NCI-H226 (cell line): ENCODE measurements at places on chromosomes 5 and 9.

- DNase-seq: peak; percentile 89
Observed at GRCh38 chr5:154309371-154309745, 118.8 kb downstream of the GALNT10 start.

GRCh38 chr5:90134381-90134780 lies 275.2 kb downstream of the CETN3 start:
- DNase-seq: no peak

- no peak for DNase-seq
Observed at GRCh38 chr5:135236228-135236907, 162.7 kb downstream of the MACROH2A1 start.

DNA sequence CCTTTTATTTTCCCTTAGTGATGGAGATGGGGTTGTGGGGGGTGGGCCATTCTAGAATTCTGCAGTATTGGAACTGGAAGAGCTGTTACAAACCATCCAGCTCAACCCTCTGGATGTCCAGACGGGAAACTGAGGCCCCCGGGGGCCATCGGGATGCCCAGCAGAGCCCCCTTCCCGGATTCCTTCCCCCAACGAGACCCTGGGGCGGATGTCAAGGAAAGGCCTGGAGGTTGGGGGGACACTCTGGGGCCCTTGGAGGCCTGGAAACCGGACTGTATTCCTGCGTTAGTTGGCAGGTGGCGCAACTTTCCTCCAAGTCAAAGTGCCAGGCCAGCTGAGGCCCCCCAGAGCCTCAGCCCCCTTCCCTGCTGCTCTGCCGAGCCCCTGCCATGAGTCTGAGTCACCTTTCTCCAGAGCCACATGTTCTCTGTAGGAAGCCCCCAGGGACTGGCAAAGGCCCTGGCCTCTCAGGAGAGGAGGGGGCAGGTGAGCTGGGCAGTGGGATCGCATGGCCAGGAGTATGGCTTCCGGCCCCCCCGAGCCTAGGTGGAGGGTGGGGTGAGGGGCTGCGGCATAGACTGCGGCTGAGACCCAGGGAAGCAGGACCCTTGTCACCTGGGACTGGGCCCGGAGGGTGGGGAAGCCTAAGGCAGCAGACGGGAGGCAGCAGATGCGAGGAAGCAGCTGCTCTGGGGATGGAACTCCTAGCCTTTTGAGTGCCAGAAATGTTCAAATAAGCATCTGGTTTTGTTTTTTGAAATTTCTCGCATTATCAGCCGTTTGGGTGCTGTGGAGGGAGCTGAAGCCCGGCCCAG lies 17.8 kb upstream of the FIBCD1 start:
- no peak for DNase-seq

DNA sequence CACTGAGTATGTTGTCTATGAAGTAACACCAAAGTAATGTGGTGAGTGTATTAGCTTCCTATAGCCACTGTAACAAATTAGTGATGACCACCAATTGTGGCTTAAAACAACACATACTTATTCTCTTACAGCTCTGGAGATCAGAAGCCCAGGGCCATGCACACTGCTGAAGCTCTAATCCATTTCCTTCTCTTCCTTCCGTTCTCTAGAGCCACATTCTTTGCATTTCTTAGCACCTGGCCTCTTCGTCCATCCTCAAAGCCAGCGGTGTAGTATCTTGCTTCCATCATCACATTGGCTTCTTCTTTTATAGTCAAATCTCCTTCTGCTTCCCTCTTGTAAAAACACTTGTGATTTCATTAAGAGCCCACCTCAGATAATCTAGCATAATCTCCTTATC lies 230.3 kb upstream of the RFX3 start:
- no peak for DNase-seq

DNA sequence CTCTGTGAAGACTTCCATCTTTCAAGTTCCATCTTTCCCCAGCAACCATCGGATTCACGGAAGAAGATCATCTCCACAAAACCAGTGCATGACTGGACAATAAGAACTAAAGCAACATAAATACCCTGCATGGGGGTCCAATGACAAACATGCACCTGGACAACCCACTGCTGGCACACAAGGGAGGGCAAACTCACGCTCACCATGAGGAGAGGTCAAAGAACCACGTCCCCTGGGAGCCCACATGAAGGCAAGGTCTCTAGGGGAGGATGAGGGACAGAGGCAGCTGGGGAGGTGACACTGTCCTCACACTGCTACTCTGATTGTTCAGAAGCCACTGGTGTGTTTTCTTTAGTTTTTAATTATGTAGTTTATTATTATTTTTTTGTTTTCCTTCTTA lies 190.8 kb downstream of the MED10 start:
- no peak for DNase-seq

- DNase-seq: no peak
Observed at GRCh38 chr9:94079236-94079635, 5.0 kb upstream of the PTPDC1 start.

DNA sequence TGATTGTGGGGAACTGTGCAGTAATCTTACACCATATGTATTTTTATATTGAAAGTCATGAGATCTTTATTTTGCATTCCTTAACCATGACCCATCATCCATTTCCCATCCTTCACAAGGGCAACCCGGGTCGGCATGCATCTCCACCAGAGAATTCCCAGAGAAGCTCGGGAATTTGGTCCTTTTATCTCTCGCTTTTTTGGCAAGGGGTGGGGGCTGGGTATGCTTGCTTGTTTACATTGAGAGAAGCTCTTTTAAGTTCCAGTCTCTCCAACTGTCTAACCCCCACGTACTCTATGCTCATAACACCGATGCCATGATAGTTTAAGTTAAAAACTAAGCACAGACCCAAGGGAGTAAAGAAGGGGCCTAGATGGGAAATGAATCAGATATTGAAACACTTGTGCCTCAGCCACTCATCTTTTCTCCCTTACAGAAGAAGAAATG lies 109.9 kb upstream of the NFIB start:
- DNase-seq: peak; percentile 89

- no peak for DNase-seq
Observed at GRCh38 chr9:68627594-68627993, 77.4 kb upstream of the PIP5K1B start.

- peak; percentile 32 for DNase-seq
Observed at GRCh38 chr5:122565331-122565730, 209.5 kb upstream of the SNX2 start.

DNA sequence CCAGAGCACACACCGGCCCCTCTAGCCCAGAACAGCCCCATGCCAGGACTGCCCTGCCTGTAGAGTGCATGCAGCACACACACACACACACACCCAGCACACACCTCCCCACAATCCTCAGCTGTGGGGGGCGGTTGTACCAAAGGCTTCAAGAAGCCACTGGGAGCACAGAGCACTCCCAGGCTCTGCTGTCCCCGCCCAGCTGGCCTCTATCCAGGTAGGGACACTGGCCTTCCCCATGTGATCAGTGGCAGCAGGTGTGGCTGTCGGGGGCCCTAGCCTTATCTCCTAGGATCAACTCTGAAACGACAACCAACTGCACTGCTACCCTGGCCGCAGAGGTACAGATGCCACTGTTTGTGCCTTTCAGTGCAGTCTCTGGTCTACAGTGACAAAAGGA lies 2.0 kb downstream of the ANAPC2 start:
- no peak for DNase-seq

- DNase-seq: no peak
Observed at GRCh38 chr5:151036556-151036955, 16.2 kb downstream of the GPX3 start.

- DNase-seq: peak; percentile 62
Observed at GRCh38 chr5:150107909-150108447, 21.6 kb upstream of the CSF1R start.

DNA sequence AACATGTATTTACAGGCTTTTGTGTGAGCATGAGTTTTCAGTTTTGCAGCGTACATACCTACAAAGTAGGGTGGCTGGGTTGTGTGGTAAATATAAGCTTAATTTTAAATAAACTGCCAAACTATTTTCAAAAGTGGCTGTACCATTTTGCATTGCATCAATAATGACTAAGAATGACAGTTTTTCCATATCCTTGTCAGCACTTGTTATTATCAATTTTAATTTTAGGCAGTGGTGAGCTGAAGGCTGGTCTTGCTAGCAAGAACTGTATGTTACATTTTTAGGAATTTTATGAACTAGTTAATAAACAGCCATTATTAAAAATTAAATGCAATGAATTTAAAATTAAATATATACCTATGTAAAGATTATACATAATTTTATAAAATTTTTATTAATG lies 6.6 kb downstream of the SNX2 start:
- DNase-seq: no peak

GRCh38 chr5:9440517-9440916 lies 105.4 kb downstream of the SEMA5A start:
- DNase-seq: peak; percentile 52

DNA sequence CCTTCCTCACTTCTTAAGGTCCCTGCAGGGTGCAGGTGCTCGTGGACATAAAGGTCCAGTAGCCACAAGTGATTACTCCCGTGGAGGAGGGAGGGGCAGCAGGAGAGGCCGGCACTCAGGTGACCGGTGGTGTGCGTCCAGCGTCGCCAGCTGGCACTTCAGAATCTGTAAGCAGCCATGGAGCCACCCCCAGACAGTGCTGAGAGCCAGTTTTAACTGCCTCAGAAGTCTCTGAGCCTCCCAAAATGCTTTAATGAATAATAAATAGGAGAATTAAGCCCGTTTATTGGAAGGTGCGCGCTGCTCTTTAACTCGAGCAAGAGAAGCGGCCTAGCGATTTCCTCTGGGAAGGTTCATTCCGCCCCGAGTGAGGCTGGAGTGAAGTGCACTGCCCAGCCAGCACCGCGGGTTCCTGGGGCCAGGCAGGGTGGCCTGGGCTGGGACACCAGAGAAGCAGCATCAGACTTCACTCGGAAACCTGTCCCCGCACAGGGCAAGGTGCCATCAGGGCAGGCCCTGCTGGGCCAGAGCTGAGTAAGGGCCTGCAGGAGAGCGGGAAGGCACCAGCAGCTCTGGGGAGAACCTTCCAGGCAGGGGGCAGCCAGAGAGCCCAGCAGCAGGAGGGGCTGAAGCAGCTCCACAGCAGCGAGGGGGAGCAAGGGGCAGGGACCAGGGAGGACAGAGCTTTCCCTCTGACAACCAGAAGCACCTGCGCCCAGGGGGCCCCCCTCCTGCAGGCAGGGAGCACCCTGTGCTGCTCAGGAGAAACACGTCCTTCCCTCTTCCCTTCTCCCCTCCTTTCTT lies 61.2 kb downstream of the VAV2 start:
- DNase-seq: no peak

- DNase-seq: no peak
Observed at GRCh38 chr5:14847471-14847870, 24.1 kb downstream of the ANKH start.

- no peak for DNase-seq
Observed at GRCh38 chr5:131615957-131616356, 19.1 kb downstream of the RAPGEF6 start.
